ENCODE measurements at places on chromosomes 7 and 10.

DNA sequence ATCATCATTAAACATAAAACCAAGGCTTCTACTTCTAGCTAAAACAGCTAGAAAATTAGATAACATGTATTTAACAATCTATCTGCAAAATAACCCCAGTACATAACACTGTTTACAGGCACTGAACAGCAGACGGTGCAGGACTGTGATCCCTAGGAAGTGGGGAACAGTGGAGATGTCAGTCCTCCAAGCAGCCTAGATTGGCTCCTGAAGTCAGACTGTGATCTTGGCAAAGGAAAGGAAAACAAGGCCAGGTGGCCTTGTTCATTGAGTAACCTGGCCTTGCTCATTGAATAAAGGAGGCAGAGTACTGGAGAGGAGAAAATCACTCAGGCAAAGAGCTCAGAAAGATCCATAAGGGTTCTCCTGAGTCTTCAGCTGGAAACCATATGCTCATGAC lies 77.7 kb upstream of the DIP2C start:
- no peak for DNase-seq

GRCh38 chr7:4878336-4879335 lies 4.9 kb downstream of the RADIL start:
- no peak for DNase-seq

- no peak for DNase-seq
Measured at GRCh38 chr10:91741356-91741755, 56.9 kb upstream of the TNKS2 start.

DNA sequence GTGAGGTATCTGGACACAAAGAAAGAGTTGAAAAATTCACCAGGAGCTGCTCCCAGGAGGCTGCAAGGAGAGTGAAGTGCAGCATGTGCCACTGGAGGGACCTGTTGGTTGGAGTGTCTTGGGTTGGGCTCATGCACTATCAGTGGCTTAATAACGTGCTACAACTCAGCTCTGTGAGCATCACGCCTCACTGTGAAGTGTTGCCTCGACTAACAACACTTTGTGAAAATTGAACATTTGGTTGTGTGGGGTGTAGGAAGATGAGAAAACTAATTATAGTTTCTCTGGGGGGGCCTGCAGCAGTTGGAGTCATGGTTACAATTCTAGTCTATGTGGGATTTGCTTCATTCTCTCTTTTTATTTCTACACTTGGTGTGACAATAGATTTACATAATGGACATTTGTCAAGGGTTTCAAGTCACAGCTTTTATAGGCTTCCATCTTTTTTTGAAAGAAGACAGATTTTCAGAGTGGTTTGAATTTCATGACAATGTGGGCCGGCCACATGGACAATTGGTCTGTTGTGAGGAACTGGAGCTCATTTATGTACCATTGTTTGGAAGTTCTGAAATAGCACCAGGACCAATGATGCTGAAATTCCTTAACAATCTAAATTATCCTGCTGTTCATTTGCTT lies 121.3 kb downstream of the RAMP3 start:
- no peak for DNase-seq

DNA sequence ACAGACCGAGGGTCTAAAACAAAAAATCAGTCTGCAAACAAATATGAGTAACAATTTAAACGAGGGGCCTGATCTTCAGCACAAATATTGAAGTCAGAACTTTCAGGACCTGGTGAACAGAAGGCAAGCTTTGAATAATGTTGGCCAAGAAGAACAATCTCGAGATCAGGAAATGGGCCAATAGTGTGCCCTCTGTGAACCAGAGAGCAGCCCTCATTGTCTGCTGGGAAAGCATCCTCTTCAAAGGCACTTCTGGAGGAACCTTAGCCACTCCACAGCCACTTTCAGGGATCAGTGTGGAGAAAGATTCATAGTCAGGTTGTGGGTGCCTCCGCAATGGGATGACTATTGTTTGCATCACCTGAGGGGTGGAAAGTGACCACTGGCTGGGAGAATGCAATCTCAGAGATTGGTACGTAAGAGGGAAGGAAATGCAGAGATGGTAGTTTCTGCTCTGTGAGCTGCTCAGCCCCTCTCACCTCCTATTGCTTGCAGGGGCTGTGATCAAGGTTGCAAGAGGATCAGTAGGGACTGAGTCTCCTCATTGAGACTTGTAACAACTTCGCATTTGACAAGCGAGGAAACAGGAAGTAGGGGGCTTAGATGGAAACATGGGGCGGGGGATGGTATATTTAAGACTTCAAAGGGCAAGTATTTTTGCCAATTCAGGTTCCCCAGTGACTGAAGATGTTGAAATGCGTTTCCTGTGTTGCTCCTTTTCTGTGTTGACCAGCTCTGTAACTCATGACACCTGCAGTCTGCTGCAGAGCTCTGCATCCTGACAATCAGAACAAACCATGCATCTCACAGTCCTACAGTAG lies 28.4 kb upstream of the IFRD1 start:
- peak; percentile 4 for DNase-seq

GRCh38 chr7:22566592-22566991 lies 66.6 kb upstream of the STEAP1B start:
- DNase-seq = no peak

GRCh38 chr10:8297959-8298358 lies 243.5 kb downstream of the GATA3 start:
- no peak for DNase-seq

DNA sequence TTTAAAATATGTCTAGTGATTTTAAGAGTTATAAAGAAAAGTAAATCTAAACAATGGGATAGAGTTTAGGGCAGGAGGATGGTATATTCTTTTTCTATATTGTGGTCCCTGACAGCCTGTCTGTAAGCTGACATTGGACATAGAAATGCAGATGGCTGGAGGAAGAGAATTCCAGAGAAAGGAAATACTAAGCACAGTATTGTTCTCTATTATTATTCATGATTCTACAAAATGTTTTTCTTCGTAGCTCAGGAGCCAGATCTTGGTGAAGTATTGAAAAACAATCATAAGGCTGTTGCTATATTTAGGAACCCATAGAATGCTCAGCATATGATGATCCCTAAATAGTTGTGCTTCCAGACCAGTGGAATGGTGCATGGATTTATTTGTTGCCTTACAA lies 117.0 kb upstream of the FAM3C start:
- no peak for DNase-seq

GRCh38 chr10:43754569-43755260 lies 106.0 kb upstream of the ZNF32 start:
- DNase-seq = no peak

DNA sequence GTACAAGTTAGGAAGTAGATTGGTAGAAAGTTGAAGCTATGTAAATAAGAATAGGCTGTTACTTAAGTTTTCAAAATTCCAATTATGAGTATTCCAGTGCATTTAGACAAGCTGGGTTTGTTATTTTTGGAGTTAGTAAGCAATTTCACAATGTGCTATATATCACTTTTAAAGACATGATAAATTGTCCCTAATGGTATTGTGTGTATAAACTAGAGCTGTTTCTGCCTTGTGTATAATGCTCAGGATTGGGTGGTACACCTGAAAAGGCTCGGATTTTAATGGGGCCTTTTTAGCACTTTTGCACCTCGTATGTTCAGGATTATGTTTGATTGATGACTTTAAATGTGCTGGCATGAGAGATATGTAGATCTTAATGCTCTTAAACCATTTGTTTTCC lies 175.8 kb downstream of the VTI1A start:
- no peak for DNase-seq

- DNase-seq = no peak
Measured at GRCh38 chr7:118305671-118306070, 81.2 kb downstream of the ANKRD7 start.

GRCh38 chr10:129329385-129330055 lies 137.5 kb upstream of the MGMT start:
- no peak for DNase-seq

DNA sequence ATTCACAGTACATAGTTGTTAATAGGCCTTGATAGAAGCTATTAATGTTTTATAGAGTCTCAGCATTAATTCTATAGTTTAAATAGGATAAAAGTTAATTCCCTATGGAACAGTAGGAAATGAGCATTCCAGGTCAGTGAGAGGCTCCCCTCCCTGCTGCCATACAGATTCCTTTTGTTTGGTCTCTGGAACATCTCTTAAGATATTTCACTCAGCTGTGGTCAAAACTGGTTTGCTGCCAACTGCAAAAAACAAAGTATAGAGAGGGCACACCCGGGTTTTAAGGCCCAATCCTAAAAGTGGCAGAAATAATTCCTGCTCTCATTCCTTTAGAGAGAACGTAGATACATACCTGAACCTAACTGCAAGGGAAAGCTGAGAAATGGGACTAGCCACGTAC lies 51.3 kb downstream of the MDFIC start:
- no peak for DNase-seq

DNA sequence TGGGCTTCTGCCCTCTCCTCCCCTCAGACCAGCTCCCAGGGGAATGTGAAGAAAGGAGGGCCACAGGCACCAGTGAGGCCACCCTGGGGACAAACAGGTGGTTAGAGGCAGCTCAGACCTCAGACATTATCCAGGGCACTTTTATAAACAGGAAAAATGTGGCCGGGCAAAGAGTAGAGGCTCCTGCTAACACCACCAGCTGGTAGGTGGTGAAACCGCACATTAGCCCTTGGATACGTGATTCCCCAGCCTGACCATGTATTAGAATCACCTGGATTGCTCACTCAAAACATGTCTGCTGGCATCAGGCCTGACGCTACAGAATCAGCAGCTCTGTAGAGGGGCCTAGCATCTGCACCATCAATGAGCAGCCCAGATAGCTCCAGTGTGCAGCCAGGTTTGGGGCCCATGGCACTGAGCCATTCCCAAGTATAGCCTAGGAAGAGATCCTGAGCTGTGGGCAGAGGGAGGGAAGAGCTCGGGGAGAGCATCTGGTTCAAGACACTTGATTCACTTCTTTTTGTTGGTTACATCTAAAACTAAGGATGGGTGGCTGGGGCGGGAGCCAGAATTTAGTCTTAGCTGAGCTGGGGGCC lies 37.1 kb downstream of the GPR26 start:
- no peak for DNase-seq

- peak; percentile 17 for DNase-seq
Measured at GRCh38 chr7:77570330-77571011, 33.4 kb downstream of the PTPN12 start.

DNA sequence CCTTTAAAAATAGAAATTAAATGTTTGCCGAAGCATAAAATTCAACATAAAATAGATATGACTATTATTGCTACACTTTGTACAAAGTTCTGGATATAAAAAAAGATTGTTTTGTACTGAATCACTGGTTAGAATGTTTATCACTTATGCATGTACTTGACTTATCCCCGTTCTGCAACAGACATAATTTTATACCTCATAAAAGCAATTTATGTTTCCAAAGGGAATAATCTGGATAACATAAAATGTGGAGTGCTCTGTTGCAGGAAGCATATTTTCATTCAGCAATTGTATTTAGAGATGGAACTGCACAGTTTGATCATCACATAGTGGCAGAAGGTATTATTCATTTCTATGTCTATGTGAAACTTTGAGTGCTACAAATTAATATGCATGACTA lies 21.5 kb downstream of the SKAP2 start:
- no peak for DNase-seq
